ENCODE measurements at places on chromosomes 4 and X.

DNA sequence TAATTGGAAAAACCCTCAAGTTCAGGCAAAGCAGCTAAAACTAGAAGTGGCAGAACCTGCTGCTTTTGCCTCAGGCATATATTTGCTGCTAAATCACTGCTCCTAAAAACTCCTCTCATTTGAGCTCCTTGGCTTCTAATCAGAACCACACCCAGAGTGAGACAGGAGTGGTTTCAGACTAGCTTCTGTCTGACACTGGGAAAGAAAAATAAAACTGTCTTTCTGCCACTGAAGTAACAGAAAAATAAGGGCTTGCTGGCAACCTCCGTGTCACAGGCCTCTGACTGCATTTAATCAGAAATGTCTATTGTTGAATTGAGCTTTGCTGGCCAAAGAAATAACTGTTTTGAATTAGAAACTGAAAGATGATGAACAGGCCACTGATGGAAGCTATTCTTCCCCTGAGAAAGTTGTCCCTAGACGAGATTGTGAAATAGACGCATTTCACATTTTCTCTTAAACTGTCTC is 52.1 kb upstream of the RAP2C start:
- no peak for DNase-seq

GRCh38 chrX:9668537-9668936 is 97.1 kb downstream of the GPR143 start:
- DNase-seq = no peak

GRCh38 chrX:130415201-130415600 is 13.4 kb downstream of the RBMX2 start:
- DNase-seq = no peak

DNA sequence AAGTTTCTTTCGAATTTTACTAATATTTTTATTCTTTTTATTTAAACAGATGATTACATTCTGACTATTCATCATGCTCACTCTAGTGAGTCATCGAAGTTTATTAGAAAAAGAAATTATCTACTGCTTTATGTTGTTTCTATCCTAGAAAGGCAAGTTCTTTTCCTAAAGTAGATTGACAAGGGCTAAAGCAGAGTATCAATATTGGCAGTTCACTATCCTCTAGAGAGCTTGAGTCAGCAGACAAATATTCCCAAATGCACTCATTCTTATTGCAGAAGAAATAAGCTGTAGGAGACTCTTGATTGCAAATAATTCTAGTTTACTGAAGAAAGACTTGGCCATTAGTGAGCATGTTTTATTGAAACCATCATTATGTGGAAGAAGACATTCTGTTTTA is 911.8 kb downstream of the CENPC start:
- DNase-seq = no peak

DNA sequence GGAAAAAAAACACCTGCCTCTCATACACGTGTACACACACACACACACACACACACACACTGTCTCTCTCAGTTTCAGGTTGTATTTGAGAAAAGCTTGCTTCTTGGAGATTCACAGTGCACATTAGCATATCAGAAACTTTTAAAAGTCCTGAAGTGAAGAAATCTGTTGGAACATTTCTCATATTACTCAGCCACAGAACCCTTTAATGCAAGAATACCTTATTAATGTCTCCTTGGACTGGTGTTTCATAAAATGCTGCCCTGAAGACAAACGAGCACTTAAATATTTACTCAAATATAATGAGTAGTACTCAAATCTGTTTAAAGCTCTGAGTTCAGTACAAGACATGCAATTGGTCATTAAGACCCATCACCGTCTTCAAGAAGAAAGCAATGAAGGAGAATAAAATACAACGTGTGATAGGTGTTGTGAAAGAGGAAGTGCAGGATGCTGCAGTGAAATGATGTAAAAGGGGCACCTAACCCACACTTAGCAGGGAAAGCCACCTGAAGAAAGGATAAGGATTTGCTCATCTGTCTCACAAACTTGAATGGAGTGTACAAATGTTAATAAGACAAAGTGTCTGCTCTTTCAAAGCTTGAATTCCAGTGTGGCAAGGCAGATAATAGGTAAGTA is 57.0 kb downstream of the DCLK2 start:
- no peak for DNase-seq

DNA sequence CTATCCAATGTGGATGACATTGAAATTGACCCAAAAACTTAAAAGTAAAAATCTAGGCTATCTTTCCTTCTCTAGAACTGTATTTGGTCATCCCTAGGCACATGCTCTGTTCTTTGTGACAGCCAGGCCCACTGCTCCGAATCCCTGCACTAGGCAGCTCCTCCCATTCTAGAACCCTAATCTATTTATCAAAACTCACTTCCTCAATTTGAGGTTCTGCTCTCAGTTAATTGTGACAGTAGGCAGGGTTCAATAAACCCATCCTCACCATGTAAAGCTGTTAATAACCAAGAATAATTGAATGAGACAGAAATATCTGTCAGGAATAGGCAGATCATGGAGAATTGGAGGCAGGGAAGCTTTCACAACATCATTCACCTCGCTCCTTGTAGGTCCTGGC is 51.9 kb upstream of the IRF2 start:
- DNase-seq = no peak

DNA sequence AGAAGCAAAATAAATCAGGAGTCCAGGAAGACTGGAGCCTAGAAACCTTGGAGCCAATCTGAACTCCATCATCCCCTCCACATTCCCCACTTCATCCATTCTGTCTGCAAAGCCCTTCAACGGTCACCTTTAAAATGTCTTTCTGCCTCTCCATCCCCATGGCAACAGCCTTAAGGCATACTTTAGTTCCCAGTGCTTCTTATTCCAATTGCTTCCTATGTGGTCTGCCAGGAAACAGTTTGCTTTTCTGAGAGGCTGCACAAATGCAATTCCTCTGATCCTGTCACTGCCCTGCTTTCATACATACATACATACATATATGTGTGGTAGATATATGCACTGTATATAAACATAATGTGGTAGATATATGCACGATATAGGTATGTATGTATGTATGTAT is 786 bp upstream of the MAGEH1 start:
- no peak for DNase-seq

GRCh38 chrX:10893366-10893765 is 217.8 kb upstream of the HCCS start:
- no peak for DNase-seq

DNA sequence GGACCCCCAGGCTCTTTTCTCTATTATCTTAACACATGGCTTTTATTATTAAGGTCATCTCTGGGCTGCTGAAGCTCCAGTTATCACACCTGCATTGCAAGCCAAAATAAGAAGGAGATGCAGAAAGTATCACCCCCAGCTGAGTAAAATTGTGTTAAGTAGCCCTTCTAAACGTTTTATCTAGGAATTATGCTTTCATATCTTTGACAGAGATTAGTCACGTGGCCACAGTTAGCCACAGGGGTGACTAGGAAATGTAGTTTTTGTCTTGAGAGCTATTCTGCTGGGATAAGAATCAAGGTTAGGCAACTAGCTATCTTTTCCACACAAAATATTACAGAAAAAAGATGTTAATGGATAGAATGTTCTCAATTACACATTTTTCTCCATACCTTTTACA is 102.1 kb downstream of the ANXA3 start:
- peak; percentile 21 for DNase-seq

DNA sequence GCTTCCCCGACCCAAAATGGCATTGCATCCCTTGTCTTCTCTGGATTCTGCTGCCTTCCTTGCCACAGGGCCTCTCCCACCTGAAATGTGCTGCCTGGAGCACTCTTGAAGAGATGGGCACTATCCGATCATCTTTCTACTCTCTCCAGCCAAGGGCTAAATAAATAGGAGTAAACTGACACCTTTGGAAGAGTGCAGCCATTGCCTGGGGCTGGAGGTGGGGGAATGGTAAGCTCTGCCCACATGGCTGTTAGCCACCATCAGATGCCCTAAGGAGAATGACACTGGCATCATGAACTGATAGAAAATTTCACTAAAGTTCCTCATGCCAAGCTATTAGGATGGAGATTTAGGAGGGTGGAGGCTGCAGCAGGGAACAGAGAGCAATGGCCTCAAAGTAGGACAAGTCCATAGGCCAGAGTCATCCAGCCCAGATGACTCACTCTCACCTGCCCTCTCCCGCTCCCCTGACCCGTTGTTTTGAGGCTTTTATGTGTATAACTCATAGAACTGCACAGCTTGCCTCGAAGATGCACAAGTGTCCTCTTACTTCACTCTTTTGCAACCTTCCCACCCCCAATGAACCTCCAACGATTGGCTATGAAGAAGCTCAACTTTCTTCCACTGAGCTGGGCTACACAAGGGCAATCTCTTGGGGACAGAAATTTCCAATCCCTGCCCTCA is 822 bp upstream of the PFKFB1 start:
- DNase-seq = no peak

DNA sequence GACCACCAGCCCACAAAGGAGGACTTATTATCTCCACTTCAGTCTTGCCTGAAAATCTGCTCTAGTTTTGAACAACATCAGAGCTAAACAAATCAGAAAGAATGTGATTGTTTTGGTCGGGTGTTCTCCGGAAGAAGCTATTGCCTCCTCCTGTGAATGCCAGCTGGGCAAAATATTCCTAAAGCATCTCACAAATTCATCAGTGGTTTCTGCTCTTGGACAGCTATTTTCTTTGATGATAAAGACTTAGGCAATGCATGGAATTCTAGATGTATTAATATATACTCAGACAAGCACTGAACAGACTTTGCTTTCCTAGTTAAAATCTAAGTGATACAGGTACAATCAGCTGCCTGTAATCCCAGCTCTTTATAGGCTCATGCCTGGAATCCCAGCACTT is 71.8 kb downstream of the ASMT start:
- no peak for DNase-seq

- no peak for DNase-seq
Measured at GRCh38 chr4:40209401-40209800, 12.6 kb downstream of the RHOH start.

GRCh38 chr4:138184886-138185285 is 57.3 kb downstream of the SLC7A11 start:
- no peak for DNase-seq

GRCh38 chr4:8938137-8938536 is 66.5 kb upstream of the HMX1 start:
- DNase-seq = no peak

DNA sequence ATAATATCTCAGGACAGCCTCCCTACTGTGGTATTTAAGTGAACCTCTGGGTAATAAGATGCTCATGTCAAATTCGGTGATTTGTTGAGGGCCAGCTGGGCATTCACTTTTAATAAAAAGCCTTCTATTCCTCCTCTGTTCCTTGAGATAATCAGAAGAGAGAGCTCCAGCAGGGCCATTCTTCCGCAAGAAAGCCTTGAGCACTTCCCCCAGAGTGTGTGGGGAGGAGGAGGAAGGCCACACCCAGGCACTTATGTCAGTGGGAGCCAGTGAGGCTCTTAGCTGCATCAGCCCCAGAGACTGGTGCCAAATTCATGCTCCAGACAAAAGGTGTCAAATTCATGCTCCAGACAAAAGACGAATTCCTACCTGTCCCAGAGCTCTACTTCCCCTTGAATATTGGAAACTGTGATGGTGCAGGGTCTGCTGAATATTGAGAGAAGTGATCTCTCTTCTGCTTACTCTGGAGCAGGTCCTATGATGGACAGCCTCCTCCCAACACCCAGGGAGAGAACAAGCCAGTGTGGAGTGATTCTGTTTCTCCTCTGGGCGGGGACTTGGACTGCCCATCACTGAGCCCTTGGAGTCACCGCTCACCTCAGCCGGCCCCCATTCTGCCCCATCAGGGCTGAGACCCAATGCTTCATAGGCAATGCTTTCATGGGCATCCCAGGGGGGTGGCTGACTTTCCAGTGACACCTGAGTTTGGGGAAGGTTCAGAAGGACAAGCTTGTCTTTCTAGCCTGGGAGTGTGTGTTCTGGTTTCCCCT is 68.1 kb downstream of the FHDC1 start:
- DNase-seq = no peak

- no peak for DNase-seq
Measured at GRCh38 chrX:152020888-152021287, 46.4 kb upstream of the GABRE start.

- peak; percentile 23 for DNase-seq
Measured at GRCh38 chrX:79081895-79082512, 62.5 kb upstream of the GPR174 start.

DNA sequence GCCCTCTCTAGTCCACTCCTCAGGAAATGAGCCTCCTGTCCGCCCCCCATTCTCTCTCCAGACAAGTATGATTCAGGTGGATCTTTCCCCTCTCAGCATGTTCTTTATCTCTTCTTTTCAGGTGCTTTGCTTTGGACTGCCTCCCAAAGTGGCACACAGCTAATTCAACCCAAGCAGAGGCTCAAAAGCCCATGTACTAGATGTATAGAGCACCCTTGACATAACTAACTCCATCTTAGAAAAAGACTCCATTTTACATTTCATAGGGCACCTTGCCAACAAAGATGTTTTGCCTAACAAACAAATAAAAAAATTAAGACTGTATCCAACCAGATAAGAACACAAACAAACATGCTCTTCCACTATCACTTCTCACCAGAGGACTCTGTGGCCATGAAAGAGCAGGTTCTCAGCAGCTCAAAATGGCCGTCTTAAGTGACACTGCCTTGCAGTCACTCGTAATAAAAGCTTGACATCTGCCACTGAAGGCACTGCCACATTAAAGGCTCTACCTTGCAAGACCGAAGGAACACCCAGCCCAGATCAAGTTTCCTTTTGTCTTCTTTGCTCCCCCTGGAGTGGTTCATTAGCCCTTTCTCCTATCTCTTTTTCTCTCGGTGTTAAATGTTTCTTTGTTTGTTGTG is 84.9 kb upstream of the TAB3 start:
- DNase-seq = peak; percentile 58

GRCh38 chr4:156764846-156765245 is 206.8 kb downstream of the PDGFC start:
- DNase-seq = no peak

- no peak for DNase-seq
Measured at GRCh38 chrX:106300239-106300638, 132.1 kb downstream of the PWWP3B start.

- no peak for DNase-seq
Measured at GRCh38 chr4:139689093-139689722, 23.6 kb downstream of the MGST2 start.

DNA sequence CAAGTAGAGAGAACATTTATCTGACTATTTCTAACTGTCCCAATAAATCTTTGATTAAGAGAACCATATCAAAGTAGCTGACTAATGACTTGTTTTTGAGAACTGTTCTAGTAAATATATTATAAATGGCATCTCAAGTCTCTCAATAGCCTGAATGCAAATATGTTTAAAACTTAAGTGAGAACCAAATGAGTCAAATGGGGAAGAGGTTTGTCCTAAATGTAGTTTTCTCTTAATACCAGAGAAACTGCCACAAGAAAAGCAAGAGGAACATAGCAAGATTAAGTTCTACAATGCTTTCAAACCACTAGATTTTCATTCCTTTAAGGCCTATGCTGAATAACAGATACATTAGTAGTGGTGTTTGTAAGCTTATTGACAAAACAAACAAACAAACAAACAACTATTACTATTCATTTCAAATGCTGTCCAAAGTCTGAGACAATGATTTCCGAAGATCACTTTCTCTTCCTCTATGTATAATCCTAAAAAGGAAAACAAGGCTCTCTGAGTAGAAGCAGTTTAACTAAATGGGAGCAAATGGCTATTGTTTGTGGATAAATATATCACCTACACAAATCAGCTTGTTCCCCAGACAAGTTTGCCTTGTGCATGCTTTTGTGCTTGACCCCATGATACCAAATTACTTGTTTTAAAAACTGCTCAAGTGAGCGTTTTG is 408.4 kb upstream of the EMCN start:
- no peak for DNase-seq

GRCh38 chrX:134484039-134484438 is 24.1 kb downstream of the HPRT1 start:
- peak; percentile 39 for DNase-seq

- DNase-seq = no peak
Measured at GRCh38 chrX:73683236-73683859, 120.4 kb downstream of the CHIC1 start.

GRCh38 chr4:160364217-160364616 is 1261.3 kb downstream of the RAPGEF2 start:
- no peak for DNase-seq
